Upper lobe of left lung (tissue), 6 donors: ENCODE measurements at places on chromosomes 11 and 22. TPM values are rescaled to one million over a fixed set of nuclear protein-coding genes. Genes with fewer than 3 reads are reported as not detected.

DNA sequence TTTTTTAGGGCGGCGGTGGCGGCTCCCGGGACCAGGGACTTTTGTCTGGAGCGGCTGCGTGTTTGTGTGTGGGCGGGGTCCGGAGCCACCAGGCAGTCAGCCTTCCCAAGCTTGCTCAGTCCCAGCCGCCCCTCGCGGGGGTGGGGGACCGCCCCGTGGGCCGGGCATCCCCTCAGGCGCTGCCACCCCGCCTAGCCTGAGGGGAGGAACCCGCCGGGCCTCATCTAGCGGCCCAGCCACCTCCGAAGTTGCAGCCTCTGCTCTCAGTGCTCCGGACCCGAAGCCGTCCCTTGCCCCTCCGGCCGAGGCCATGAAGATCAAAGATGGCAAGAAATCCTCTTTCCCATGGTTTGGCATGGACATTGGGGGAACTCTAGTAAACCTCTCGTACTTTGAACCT lies 235.2 kb downstream of the OR4C45 start:
- no peak overlapping the region for H3K27ac ChIP-seq
- no peak overlapping the region for H3K4me3 ChIP-seq
- H3K27me3 ChIP-seq, result no peaks in the 10 kb centered on the region
- H3K4me1 ChIP-seq, result no peaks in the 10 kb centered on the region
- peak; percentile 75 for DNase-seq
- no peaks in the 10 kb centered on the region for H3K36me3 ChIP-seq

GRCh38 chr11:105229257-105229656 lies 89.7 kb upstream of the CARD18 start:
- no peaks in the 10 kb centered on the region for H3K4me1 ChIP-seq
- DNase-seq, result no peak
- no peak overlapping the region for H3K27ac ChIP-seq

DNA sequence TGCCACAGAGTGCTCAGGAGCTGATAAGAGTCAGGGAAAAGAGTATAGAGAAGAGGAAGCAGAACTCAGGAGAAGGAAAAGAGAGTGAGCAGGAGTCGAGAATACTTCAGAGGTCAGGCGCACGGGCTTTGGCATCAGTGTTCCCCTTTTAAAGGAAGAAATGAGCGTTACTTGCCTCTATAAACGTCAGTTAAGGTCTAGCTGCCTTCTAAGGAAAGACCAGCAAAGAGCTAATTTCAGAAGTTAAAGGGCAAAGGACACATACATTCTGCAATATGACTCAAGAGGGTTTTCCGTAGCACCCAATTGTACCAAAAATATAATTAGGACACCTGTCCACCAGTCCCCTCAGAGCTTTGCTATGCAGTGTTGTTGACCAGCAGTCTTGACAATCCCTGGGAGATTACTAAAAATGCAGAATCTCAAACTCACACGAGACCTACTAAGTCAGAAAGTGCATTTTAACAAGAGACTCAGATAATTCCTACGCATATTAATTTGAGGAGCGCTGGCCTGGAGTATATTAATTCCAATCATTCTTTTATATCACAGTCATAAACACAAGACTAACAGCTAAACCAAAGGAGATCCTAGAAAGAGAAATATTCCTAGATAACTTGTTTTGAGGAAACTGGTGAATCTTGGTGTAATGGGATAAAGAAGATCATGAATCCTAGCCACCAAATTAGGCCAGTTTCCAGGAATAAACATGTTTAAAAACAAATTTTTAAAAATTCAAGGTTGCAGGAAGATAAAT lies 249.0 kb downstream of the CADM1 start:
- no peaks in the 10 kb centered on the region for H3K36me3 ChIP-seq
- no peak overlapping the region for H3K27ac ChIP-seq

- H3K27me3 ChIP-seq, result no peaks in the 10 kb centered on the region
- peak overlapping the region; percentile 73 for H3K27ac ChIP-seq
- H3K4me1 ChIP-seq, result peaks cover 31% of the 10 kb centered on the region
- peak; percentile 81 for DNase-seq
Measured at GRCh38 chr11:19725379-19726079, 12.9 kb downstream of the NAV2 start.

DNA sequence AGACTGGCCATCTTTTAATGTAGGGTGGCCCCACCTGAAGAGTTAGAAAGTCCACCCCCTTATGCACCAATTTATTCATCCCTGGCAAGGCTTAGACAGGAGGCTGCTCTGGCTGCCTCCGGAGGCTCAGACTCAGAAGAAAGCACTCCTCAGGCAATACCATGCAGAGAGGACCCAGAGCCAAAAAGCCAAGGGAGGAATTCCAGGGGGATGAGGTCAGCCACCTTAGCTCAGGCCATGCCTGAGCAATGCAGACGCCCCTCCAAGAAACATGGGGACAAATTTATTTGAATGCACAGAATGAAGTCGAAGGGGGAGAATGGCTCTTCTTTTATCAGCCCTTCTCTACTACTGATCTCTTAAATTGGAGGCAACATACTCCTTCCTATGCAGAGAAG lies 39.7 kb upstream of the GLYAT start:
- no peaks in the 10 kb centered on the region for H3K27me3 ChIP-seq
- H3K4me1 ChIP-seq, result no peaks in the 10 kb centered on the region
- H3K36me3 ChIP-seq, result no peaks in the 10 kb centered on the region
- H3K4me3 ChIP-seq, result no peak overlapping the region
- no peak for DNase-seq
- no peak overlapping the region for H3K27ac ChIP-seq

- H3K4me1 ChIP-seq, result no peaks in the 10 kb centered on the region
- no peak overlapping the region for H3K27ac ChIP-seq
Measured at GRCh38 chr22:39724390-39724789, 153.8 kb downstream of the CACNA1I start.

DNA sequence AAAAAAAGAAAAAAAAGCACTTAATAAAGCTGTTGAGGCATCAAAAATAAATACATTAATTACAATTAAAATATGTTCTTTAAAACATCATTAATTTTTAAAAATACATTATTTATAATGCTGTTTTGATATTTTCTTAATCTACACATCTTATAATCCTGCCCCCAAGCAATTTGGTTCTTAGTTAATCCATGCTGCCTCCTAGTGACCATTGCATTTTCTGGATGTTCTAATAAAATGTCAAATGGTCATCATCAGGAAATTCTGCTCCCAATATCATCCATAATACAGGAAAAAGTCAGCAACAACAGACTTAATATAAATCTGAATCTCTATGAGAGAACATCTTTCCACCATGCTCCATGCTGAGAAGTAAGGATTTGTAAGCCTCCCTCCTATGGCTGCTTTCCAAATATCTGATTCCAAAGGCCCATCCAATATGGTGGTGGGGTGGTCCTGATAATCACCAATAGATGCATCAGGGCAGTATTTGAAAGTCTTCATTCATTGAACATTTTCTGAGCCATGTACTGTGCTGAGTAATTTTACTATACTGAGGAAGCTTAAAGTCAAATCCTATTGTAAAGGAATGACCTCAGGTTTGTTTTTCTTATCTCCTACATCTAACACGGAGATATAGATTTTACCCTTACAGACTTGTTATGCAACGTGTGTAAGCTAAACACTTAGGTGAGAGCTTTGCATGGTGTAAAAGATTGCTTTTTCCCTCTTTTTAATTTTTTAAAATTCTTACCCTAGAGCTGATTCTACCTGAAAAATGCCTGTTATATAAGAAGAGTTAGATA lies 124.7 kb upstream of the BMAL1 start:
- no peak overlapping the region for H3K4me3 ChIP-seq
- no peak overlapping the region for H3K27ac ChIP-seq
- H3K36me3 ChIP-seq, result no peaks in the 10 kb centered on the region
- no peaks in the 10 kb centered on the region for H3K4me1 ChIP-seq
- no peak for DNase-seq
- no peaks in the 10 kb centered on the region for H3K27me3 ChIP-seq

- no peaks in the 10 kb centered on the region for H3K27me3 ChIP-seq
- no peak for DNase-seq
- no peaks in the 10 kb centered on the region for H3K4me1 ChIP-seq
Measured at GRCh38 chr22:22856364-22856763, 31.3 kb upstream of the IGLL5 start.

DNA sequence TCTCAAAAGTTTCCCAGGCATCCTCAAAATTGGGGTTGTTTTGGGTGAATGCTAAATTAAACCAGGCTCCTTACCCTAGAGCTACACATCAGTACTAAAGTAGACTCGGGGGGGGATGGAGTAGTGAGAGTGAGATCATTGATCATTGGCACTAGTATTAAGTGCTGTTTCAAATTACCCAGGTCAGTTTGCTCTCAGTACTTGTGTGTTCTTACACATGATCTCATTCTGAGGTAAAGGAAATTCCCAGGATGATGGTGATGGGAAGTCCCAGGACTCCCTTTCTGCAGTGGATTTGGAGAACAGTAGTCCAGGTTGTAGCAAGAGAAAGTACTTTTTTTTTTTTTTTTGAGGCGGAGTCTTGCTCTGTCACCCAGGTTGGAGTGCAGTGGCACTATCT lies 12.5 kb downstream of the RBM4 start:
- peaks cover 4% of the 10 kb centered on the region for H3K4me1 ChIP-seq
- DNase-seq, result no peak
- no peaks in the 10 kb centered on the region for H3K27me3 ChIP-seq
- peaks cover 35% of the 10 kb centered on the region for H3K36me3 ChIP-seq
- no peak overlapping the region for H3K4me3 ChIP-seq
- no peak overlapping the region for H3K27ac ChIP-seq

DNA sequence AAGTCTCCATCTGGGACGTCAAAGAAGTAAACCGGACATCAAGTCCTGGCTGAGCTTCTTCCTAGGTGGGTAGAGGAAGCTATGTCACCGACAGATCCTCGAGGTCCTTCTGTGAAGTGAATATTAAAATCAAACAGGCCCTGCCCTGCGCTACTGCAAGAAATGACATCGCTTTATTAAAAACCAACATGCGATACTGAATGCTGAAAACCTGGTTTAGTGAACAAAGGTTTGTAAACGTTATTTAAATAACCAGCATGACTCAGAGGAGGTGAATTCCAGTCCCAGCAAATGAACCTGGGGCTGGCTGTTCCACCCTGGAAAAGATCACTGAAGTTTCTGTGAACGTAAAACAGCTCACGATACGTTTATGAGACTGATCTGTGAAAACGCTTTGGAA lies 645 bp downstream of the RTCB start:
- peak overlapping the region; percentile 85 for H3K4me3 ChIP-seq
- no peak for DNase-seq
- H3K27ac ChIP-seq, result peak overlapping the region; percentile 82
- H3K4me1 ChIP-seq, result peaks cover 19% of the 10 kb centered on the region
- peaks cover 15% of the 10 kb centered on the region for H3K36me3 ChIP-seq

DNA sequence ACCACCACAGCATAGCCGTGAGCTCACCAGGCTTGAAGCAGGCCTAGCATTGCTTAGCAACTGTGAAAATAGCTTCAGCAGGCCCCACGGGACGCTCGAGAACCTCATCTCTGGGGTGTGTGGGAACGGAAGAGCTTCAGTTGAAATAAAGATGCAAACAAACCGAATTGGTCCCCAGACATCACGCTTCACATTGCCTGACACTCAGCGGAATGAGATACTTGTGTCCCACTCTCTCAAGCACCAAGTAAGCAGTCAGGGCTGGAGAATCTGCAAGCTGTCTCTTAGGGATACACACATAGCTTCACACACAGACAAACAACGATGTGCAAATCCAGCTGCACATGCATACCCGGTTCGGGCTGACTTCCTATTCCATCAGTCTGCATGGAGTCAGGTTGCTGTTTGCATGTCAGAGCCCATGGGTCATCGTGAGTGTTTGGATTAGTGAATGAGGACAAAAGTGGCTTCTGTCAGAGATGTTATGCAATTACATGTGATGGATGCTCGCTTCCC lies 205.7 kb downstream of the SNX19 start:
- no peaks in the 10 kb centered on the region for H3K4me1 ChIP-seq
- H3K4me3 ChIP-seq, result no peak overlapping the region
- no peaks in the 10 kb centered on the region for H3K36me3 ChIP-seq
- no peak for DNase-seq
- no peak overlapping the region for H3K27ac ChIP-seq

GRCh38 chr22:17086296-17086695 lies 1.5 kb downstream of the IL17RA start:
- peaks cover 43% of the 10 kb centered on the region for H3K4me1 ChIP-seq
- no peaks in the 10 kb centered on the region for H3K27me3 ChIP-seq
- H3K4me3 ChIP-seq, result peak overlapping the region; percentile 75
- DNase-seq, result no peak

DNA sequence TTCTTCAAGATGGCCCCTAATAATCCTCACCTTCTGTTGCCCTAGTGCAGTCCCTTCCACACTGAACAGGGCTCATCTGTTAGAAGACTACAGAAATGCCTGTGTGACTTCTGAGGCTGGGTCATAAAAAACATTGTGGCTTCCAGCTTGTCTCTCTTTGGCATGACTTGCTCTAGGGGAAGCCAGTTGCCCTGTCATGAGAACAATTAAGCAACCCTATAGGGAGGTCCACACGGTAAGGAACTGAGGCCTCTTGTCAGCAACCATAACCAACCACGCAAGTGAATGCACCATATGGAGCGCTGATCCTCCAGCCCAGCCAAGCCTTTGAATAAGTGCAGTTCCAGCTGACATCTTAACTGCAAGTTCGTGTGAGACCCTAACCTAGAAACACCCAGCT lies 2.6 kb downstream of the LIPT2 start:
- H3K27me3 ChIP-seq, result no peaks in the 10 kb centered on the region
- H3K36me3 ChIP-seq, result no peaks in the 10 kb centered on the region
- peaks cover 13% of the 10 kb centered on the region for H3K4me1 ChIP-seq
- DNase-seq, result no peak

DNA sequence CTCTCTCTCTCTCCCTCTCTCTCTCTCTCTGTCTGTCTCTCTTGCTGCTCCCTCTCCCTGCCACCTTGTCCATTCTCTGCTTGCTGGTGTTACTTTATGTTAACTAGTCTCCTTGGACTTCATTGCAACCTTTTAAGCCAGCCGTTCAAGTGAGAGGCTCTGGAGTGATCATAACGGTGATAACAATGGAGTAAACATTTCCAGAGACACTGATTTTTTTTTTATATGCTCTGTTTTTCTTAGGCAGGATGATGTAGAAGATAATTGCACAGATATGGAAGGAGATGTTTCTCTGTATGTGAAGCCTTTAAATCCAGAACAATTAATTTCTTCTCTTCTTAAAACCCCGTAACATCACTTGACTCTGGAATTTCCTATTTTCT lies 287.7 kb downstream of the TMEM135 start:
- H3K36me3 ChIP-seq, result no peaks in the 10 kb centered on the region
- no peak overlapping the region for H3K4me3 ChIP-seq
- no peak for DNase-seq

DNA sequence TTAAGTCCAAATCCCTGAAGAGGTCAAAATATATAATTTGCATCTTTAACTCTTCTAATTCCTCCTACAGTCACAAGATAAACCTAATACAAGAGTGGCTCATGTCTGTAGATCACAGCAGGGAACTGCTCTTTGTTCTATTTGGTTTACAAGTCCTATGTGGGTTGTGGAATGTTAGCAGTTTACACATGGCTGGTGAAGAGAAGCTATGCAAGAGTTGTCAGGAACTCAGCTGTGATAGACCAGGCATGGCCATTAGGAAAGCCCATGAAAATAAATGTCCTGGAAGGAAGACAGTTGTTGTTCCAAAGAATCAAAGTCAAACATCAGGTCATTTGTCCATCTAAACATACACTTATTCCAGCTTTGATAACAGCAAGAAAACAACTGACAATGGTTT lies 312.4 kb upstream of the PITPNB start:
- no peak overlapping the region for H3K27ac ChIP-seq
- no peaks in the 10 kb centered on the region for H3K4me1 ChIP-seq
- no peaks in the 10 kb centered on the region for H3K36me3 ChIP-seq
- DNase-seq, result no peak
- no peak overlapping the region for H3K4me3 ChIP-seq
- no peaks in the 10 kb centered on the region for H3K27me3 ChIP-seq

The ANKRD13D gene
- 62.3 TPM for total RNA-seq

The AASDHPPT gene
- 24.7 TPM for total RNA-seq

The NXPE1 gene
- not detected for total RNA-seq

The RAB1B gene
- total RNA-seq, result 123 TPM

The CLDN5 gene
- total RNA-seq, result 235 TPM

The B4GAT1 gene
- total RNA-seq, result 28.3 TPM

The PRDM11 gene
- total RNA-seq, result 18.9 TPM

The PLCB3 gene
- 35.1 TPM for total RNA-seq

The SAA4 gene
- total RNA-seq, result not detected

The SYCE3 gene
- not detected for total RNA-seq

The MN1 gene
- total RNA-seq, result 6.5 TPM
